ENCODE measurements at places on chromosomes 6 and 20.

DNA sequence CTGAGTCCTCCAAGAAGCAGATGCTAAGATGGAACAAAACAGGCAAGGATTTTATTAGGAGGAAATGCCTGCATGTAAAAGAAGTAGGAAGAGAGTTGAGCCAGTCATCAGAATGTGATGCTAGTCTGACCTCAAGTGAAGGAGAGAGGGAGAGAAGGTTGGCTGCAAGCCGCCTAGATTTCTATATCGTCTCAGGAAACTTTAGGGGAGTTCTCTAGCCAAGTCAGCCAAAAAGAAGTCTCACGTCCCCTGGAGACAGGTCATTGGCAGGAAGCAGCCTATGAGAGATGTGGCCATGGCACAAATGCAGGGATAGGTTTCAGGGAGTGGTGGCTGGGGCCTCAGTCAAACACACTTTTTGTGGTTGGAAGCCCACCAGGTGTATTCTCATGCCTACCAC lies 378.0 kb downstream of the CD109 start:
- DNase-seq: no peak

- no peak for DNase-seq
Observed at GRCh38 chr6:259901-260508, 32.3 kb upstream of the DUSP22 start.

DNA sequence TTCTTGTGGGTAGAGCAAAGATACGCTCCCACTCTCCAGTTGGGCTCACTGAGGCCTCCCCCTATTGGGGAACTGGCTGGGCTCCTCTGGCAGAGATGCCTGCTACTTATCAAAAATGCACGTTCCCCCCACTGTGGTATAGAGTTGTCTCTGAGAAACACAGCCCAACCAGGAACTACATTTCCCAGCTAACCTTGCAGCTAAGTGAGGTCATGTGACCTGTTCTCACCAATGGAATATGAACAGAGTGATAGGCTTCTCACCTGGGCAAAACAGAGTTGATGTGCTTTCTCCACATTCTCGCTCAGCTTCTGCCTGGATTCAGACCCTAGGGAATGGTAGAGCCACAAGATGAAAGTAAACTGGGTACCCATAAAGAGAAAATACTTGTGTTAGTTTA lies 49.1 kb upstream of the PTPRT start:
- no peak for DNase-seq

DNA sequence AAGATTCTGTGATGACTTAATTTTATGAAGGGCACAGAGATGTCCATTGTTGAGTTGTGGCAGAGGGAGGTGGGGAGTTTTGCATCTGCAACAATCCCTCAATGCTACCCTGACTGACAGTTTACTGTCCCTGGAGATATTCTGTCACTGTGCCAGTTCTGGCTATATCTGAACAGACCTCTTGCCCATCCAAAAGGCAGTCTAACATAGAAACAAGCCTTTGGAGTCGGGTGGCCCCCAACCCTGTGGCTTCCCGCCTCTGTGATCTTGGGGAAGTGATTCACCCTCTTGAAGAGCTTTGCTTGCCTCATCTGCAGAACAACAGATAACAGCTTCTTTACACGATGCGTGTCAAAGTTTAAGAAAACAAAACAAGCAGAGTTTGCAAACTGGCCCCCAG lies 3.8 kb upstream of the E2F1 start:
- DNase-seq: no peak

- DNase-seq: no peak
Observed at GRCh38 chr6:167831281-167831828, 4.6 kb downstream of the AFDN start.

GRCh38 chr6:139882234-139882633 lies 507.8 kb upstream of the CITED2 start:
- no peak for DNase-seq

- no peak for DNase-seq
Observed at GRCh38 chr6:36297511-36297910, 27.7 kb downstream of the PNPLA1 start.

GRCh38 chr20:23652371-23652770 lies 14.6 kb upstream of the CST3 start:
- DNase-seq: no peak

GRCh38 chr20:53829724-53830521 lies 236.3 kb upstream of the ZNF217 start:
- no peak for DNase-seq

- DNase-seq: no peak
Observed at GRCh38 chr6:169158174-169158573, 95.5 kb downstream of the THBS2 start.

- DNase-seq: no peak
Observed at GRCh38 chr6:2396042-2396657, 150.7 kb upstream of the GMDS start.

DNA sequence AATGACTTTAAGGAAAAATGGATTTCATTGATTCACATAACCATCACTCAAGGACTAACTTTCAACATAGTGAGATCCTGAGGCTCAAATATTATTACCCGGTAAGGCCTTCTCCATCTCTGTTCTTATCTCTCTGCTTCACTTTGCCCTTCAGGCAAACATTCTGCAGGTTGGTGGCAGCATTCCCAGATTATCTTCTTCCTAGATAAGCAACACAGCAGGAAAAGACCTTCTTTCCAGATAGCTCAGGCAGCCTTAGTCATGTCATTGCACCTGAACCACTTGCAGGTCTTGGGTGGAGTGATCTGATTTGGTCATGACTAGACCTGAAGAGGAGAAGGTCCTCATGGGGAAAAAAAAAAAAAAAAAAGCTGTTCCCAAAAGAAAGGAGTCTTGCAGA lies 5.3 kb upstream of the HIVEP2 start:
- no peak for DNase-seq

GRCh38 chr6:11606332-11606731 lies 68.8 kb downstream of the TMEM170B start:
- no peak for DNase-seq

DNA sequence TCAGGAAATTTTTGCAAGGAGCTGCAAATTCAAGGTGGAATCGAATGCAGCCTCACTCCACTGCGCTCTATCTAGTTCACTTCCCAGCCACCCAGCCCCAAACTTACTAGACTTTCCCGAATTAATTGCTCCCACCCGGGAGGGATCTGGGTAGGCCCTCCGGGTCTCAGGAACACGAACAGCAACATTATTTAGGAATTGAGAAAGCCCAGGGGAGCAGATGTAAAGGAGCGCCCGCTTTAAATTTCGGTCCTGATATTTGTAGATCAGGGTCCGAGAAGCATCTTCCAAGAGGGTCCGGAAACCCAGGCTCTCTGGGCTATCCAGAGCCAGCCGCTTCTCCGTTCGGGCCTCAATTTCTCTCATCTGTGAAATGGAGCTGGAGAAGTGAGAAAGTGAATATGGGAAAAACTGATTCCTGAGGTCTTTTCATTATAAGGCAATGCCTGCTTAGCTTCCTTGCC lies 490 bp upstream of the ID1 start:
- no peak for DNase-seq

DNA sequence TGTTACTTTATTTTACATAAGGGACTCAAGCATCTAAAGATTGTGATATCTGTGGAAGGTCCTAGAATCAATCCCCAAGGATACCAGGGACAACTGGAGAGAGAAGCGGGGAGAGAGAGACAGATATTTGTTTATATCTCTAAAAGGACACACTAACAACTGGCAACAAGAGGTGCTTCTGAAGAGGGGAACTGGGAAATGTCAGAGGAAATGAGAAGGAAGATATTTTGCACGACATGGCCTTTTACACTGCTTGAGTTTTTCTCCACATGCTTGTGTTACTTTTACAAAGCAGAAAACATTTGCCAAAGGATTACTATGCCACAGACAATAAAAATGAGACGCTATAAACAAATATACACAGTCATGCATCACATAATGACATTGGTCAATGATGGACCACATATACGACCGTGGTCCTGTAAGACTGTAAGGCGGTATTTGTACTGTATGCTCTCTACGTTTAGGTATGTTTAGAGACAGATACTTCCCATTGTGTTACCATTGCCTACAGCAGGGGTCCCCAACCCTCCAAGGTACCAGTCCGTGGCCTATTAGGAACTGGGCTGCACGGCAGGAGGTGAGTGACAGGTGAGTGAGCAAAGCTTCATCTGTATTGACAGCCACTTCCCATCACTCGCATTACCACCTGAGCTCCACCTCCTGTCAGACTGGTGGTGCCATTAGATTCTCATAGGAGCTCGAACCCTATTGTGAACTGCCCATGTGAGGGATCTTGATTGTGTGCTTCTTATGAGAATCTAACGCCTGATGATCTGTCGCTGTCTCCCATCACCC lies 64.6 kb upstream of the PTPN1 start:
- DNase-seq: no peak

GRCh38 chr6:128519132-128519930 lies 1.1 kb downstream of the PTPRK start:
- DNase-seq: no peak

- no peak for DNase-seq
Observed at GRCh38 chr6:118776607-118777549, 117.1 kb upstream of the ASF1A start.

DNA sequence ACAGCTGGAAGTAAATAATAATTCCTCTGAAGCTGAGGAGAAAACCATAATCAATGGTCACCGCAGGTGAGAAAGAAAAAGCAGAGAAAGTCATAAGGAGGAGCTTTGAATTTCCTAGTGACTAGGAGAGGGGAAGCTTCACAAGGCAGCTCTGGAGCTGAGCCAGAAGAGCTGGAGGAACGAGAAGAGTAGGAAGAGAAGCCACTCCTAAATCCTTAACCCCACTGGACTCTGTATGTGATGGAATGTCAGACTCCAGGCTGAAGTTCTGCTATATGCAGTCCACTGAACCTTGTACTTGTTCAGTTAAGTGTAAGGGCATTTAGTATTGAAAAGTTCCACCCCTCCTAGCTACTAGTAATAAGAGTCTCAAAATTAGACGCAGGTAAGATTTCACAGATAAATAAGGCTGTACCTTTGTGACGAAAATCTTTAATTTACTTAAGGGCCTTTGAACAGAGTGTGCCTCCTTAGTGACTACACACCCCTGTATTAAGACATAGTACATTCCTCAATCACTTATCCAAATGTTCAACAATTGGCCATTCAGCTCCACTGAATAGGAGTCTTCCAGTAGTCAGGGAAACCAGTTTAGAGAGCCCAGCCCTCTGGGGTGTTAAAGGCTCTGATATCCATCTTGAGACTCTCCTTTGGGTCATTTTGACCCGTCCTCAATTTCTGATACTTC lies 71.4 kb upstream of the UFL1 start:
- no peak for DNase-seq

DNA sequence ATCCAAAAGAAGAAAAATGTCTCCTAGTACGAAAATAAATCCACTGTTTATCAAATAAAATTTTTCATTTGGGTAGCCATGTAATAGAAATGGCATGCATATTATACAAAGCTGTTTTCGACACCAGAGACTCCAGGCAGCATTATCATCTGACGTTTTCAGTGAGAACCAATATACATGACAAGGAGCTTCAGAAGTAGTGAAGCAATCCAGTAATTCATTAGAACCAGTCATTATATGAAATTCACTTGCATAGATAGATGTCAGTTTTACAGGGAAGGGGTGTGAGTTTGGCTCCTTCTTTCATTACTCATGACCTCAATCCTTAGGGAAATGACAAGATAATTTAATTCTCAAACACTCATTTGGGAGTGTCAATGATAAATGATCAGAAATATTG lies 14.7 kb downstream of the HTR1B start:
- DNase-seq: no peak

GRCh38 chr6:166620478-166621113 lies 6.5 kb downstream of the RPS6KA2 start:
- DNase-seq: no peak

DNA sequence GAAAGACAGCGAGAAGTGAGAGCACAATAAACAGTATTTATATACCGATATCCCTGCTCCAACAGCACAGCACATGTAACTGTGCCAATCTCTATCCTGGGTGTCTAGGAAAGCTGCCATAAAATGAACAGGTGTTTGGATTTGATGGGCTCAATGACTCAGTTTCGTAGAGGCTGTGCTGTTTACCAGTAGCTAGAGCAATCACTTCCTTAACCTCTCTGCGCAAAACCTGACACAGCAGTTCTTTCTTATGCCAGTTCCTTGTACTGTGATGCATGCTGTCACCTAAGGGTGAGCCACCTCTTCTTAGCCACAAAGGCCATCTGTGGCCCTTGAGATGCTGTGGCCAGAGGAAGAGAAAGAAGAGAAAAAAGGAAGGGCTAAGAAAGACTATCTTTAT lies 59.3 kb downstream of the SHPRH start:
- no peak for DNase-seq

GRCh38 chr6:13526727-13527670 lies 39.6 kb upstream of the GFOD1 start:
- no peak for DNase-seq

DNA sequence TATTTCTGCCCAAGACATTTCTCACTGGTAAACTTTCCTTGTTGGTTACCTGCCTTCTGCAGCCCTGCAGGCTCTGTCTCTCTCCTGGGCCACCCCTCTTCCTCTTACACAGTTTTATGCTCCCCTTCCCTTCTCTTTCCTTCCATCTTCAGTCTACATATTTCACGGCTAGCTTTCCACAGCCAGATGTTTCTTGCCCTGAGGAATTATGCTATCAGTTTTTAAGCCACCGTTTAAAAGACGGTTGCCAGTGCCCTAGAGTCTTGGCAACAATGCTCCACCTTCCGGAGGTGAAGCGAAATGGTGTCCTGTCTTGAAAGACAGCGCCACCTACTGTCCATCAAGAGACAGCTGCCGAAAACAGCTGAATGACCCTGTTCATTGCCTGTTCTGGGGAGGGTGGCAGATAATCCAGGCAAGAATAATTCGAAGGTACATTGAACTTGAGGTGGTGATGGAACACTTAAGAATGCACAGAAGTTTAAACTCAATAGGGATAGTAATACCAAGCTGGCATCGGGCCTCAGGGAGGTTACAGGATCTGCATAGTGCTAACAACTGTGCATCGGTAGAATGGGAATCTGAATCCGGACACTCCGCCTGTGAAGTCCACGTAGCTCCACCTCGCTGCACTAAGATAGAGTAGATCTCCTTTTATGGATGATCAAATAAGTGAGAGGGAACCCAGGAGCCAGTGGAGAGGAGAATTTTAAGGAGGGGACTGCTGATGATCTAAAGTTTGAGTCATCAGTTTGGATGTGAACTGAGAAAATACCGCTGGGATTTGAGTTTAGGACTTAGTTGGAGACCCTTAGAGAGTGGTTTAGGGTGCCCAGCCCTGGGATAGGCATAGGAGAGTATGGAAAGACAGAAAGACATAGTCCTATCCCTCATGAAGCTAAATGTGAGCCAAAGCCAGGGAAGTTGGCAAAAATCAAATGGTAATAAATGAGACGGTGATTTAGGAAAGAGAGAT lies 4.8 kb upstream of the TRIM40 start:
- peak; percentile 82 for DNase-seq

GRCh38 chr6:145733207-145733606 lies 2.1 kb downstream of the EPM2A start:
- no peak for DNase-seq
